Amniotic epithelial cell (primary cell): ENCODE measurements at places on chromosomes 7 and 10.
A peak's percentile ranks its signal among the peaks of the same experiment; 100 is the strongest.

DNA sequence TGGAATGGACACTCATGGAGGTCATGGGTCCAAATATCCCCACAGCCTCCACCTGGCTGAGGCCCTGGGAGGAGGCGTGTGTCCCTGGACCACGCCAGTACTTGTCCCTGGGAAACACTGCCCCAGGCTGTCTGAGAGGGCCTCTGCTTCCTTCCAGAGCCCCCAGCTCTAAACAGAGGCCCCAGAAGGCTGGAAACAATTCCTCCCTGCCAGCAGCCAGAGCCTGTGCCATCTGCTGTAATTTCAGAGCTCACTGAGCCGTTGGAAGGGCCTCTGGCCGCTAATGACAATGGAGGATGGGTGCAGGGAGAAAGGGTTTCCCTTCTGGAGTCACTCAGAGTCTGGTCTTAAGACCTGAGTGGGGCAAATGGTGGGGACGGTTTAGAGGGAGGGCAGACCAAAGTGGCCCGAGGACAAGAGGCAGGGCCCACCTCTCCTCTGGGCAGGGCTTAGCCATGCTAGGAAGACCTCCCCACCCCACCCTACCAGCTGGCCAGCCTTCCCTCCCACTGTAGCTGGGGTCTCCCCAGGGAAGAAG, 7.1 kb downstream of the CHAT start:
- DNase-seq, result no peak

DNA sequence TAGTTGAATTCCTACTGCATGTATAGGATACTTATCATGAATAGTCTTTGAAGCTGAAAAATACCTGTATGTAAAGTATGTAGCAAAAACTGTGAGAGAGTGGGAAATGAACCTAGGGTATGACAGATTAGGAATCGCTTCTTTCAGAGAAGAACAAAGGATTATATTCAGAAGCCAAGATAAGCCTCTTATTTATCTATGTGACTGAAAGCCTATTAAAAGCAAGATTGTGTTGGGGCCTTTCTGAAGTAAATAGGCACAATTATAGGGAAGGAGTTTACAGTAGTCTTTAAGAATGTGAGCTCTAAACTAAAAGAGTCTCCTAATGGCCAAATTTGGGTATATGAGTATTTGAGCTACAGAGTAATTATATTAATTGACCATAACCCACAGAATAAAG, 102.1 kb downstream of the MTERF1 start:
- no peak for DNase-seq

GRCh38 chr7:103637094-103637493, 191.1 kb upstream of the SLC26A5 start:
- peak; percentile 63 for DNase-seq

DNA sequence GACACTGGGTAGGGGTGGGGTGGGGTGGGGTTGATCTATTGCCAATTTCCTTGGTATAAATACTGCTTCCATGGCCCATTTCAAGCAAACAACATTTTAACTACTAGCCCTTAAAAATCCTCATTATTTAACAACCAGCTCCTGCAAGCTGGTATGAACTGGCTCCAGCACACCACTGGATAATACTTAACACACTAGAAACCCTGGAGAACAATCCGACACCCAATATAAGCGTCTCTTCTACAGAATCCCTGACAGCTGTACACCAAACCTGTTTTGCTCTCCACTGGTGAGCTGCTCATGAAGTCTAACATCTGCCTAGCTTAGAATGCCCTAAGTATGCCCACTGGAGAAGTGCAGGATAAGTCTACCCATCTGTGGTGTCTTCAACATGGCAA, 116.8 kb downstream of the HIPK2 start:
- DNase-seq, result no peak

- no peak for DNase-seq
Measured at GRCh38 chr10:84497978-84498377, 169.6 kb downstream of the CCSER2 start.

DNA sequence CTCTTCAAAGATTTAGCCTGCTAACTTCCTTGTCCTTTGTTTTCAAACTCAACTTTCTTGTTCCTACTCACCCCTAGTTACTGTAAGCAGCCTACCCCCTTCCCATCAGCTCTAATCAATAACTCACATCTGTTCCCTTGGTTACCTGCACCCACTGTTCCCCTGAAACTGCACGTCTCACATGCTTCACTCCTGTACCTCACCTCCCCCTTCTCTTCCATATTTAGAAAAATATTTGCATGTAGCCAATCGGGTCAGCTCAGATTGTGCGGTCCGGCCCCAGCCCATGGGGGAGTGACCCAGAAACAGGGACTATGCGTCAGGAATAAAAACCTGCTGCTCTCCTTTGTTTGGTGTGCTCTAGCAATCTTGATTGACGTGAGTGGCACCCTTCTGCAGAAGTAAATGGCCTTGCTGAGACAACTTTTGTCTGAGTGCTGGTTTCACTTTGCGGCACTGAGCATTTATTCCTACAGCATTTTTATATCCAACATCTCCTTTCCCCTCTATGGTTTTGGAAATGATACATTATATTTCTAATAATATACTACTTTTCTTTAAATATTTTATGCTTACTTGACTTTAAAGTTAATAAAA, 21.1 kb upstream of the FAM221A start:
- no peak for DNase-seq

DNA sequence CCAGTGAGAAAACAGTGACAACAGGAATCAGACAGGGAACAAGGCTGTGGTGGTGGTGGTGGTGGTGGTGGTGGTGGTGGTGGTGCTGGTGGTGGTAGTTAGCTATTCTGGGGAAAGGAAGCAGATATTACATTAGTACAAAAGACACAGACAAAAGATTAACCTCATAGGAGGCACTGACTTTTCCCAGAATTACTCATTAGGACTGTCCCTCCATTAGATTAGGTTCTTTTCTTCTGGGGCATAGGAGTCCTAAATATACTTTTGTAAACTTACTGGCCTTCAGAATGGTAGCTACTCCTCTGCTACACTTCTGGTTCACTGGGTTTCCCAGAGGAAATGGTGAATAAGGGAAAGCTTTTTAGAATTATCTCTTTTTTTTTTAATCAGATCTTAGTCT, 156.6 kb upstream of the SEMA3D start:
- DNase-seq, result no peak

- no peak for DNase-seq
Measured at GRCh38 chr7:152975076-152975475, 215.5 kb downstream of the ACTR3B start.

- no peak for DNase-seq
Measured at GRCh38 chr10:107477266-107477665, 312.8 kb upstream of the SORCS1 start.

DNA sequence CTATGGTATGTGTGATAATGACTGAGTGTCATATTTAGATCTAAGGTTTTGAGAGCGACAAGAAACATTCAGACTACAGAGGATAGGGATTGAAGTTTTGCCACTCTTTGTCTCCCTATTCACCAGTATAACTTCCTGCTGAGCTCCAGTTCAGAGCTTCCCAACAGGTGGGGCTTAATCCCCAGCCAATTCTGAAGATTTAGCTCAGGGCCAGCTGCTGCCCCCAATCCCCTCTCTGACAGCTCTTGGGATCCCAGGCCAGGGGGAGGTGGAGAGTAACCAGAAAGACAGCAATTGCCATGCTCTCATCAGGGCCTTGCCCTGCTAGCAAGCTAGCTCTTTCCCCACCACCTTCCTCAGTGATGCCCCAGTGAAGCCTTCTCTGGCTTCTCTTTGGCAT, 57.8 kb downstream of the TRIL start:
- DNase-seq, result no peak

DNA sequence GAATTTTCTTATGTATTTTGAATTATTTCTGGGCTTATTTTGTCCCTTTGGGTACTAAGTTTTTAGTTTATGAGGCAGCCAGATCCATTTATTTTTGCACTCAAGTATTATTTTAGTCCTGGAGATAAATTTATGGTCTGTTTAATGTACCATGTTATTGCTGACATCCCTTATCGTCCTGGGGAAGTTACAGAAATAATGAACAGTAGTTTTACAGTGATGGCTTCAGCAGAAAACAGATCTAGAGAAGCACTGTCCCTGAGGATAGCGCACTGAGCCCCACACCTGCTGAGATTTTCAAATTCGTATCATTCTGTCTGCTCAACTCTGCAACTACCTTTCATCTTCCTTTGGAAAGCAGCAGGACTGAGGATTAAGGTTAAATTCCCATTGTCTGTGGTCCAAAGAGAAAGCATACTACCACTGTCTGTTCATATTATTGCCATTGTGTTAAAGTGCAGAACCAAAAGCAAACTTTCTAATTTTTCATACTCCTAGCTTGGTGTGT, 168.3 kb downstream of the SNX13 start:
- DNase-seq, result no peak

DNA sequence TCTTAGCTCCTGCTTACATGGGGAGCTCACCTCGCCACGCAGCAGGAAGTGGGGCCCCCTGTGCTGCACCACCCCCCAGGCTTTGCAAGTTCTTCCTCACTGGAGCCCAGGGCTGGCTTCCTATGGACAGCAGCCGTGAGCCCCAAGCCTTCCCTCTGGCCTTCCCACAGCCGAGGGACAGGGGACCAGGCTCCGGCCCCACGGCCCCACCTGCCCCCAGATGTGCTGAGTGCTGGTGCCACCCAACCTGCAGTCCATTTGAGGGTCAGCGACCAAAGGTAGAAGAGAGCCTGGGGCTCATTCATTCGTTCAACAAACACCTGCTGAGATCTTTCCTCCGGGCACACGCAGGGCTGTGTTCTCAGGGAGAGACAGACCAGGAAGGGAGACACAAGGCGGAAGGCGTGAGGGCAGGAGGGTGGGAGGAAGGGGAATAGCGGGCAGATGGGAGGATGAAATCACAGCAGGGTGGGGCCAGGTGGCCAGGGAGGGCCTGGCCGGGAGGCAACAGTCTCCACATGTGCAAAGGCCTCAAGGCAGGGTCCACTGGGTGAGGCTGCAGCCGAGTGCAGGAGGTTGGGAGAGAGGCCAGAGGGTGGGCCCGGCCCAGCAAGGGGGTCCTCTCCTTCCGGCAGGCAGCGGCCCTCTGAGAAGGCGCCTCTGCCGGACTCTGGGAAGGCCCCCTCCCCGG, 100.1 kb downstream of the FOXL3 start:
- no peak for DNase-seq

GRCh38 chr7:107164092-107164491, 4.7 kb upstream of the HBP1 start:
- DNase-seq, result no peak

- DNase-seq, result peak; percentile 90
Measured at GRCh38 chr10:89633484-89633883, 11.6 kb downstream of the PANK1 start.

DNA sequence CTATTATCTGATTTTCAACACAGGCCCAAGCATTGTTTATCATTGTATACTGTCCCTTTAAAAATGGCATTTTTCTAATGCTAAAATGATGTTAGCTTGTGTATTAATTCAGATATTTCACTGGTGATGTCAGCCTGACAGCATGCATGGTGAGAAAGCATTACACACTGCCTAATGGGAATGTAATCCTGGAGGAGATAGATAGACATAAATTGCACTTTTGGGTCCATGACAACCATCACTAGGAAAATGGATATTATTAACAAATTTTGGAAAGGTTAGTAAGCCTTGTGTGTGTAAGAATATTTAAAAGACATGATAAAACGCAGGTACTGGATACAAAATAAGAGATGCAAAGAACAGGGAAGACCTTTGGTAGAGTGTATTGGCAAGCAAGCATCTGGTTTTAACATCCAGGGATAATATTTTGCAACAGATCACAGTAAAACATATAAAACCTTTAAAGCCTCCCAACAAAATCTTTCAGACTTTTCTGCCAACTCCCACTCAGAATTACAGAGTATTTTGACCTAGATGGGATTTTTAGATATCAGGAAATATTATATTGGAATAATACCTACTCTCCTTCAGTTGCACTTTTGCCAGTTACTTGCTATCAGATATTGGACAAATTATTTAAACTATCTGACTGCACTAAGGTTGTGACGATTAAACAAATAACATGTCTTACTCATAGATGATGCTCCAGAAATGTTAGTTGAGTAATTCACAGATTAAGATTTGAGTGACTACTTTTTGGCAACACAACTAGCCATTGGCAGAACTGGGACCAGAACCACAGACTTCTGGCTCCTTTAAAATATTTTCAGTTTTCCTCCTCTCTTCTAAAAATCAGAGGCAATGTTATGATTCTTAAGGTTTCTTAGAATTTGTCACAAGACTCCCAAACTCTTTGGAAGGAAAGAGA, 291.6 kb upstream of the SEMA3C start:
- DNase-seq, result peak; percentile 44

DNA sequence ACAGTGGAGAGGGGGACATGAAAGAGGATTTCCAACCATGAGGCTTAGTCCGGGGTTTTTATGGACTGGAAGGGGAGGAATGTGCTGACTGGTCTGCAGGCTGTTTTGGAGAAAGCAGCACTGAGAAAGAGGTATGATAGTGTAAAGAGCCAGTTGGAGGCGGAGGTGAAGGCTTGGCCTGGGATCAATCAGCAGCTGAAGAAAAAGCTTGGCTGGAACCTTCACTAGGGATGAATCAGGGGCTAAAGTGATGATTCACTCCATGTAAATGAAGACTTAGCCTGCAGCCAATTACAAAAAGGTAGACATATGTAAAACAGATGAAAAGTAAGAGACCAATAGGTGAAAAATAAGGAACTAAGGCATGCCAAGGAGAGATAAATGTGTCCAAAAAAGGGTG, 1382.6 kb downstream of the GATA3 start:
- peak; percentile 6 for DNase-seq

DNA sequence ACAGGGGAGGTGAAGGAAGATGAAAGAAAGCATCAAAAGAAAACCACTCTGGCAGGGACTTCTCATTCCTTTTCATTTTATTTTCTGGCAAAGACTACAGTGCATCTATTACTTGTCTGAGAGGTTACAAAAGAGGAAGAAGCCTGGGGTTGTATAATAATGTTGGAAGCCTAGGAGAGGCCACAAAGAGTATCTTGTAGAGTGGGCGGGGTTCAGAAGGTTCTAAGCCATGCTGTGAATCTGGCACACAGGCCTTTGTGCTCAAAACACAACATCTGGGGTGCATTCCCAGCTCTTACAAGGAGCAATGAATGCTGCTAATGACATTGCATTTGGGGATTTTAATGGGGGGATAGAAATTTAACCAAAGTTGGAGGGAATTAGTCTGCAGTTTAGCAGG, 49.4 kb downstream of the MRPL32 start:
- no peak for DNase-seq

DNA sequence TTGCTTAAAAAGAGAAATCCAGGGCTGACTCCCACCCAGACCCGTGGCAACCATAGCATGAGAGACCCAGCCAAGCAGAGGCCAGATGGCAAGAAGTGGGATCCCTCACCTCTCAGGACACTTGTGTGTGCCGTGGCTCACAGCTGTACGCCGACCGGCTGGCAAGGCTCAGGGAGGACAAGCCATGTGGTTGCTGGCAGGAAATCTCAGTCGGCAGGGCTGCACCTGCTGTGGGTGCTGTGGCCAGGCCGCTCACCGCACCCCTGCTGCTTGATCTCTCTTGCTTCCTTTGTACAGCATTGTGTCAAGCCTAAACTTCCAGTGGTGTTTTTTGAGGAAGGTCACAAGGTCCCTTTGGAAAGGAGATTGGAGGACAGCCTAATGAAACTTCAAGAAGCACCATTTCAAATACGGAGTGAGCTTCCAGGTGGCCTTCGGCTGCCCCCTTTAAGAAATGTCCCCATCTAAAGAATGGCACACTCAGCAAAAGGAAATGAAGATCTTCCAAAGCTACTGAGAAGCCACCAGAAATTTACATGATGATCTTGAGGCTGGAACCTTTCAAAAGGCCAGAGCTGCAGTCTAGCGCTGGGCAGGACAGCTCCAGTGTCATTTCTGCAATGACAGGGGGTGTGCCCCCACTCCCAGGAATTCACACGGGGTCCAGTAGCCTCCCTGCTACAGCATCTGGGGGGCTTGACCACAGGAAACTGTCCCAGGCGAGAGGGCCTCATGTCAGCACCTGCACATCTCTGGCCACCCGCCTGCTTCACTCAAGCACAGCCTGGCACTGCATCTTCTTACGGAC, 409.0 kb upstream of the MGMT start:
- DNase-seq, result no peak

GRCh38 chr7:159102681-159103381, 41.8 kb downstream of the VIPR2 start:
- DNase-seq, result no peak
